Naive thymus-derived CD4-positive, alpha-beta T cell (primary cell): ENCODE measurements at places on chromosomes 7 and 10.

- no peak for DNase-seq
These were observed 311.9 kb upstream of the HGF start for GRCh38 chr7:82081644-82082224.

DNA sequence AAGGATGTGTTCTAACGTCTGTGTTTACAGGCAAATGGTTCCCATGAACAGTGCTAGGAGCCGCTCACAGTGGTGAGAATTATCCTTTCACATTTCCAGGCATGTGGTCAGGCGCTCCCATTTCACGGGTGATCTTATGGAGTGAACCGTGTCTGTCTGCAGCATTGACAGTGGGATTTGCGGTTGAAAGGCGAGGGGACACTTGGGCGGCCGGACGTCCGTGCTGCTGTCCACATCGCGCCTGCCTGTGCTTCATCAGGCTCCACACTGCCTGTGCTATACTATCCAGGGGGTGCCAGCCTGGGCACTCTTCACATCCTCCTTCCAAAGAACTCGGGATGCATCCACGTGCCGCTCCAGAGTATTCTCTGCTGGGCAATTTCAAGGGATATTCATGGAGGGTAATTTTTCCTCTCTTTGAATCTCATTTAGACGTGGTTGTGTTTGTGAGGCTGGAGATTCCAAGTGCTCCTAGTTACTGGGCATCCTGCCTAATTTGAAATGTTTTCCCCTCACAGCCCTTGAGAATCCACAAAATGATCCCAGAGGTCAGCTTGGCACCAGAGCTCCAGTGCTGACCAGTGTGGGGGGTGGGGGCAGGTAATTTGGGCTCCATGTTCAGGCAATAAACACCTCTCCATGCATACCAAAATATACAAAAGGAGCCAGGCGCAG is 61.9 kb upstream of the EBF3 start:
- no peak for DNase-seq

- DNase-seq: no peak
These were observed 11.1 kb upstream of the ACSL5 start for GRCh38 chr10:112362833-112363232.

DNA sequence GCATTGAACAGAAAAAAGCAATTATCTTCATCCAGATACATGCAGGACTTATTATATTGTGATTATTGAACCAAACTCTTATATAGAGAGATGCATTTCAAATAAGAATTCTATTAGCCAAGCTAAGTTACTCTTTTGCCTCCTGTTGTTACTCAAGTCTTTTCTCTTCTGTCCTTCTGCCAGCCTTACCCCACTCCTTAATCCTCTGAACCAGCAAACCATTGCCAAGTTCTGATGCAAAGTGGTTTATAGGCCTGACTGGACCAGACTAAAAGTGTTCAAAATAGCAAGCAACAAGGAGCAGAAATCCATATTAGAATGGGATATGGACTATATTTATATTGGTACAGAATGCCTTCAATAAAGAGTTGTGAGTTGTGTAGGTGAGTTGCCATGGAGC is 2.2 kb upstream of the SLC26A4 start:
- DNase-seq: no peak

DNA sequence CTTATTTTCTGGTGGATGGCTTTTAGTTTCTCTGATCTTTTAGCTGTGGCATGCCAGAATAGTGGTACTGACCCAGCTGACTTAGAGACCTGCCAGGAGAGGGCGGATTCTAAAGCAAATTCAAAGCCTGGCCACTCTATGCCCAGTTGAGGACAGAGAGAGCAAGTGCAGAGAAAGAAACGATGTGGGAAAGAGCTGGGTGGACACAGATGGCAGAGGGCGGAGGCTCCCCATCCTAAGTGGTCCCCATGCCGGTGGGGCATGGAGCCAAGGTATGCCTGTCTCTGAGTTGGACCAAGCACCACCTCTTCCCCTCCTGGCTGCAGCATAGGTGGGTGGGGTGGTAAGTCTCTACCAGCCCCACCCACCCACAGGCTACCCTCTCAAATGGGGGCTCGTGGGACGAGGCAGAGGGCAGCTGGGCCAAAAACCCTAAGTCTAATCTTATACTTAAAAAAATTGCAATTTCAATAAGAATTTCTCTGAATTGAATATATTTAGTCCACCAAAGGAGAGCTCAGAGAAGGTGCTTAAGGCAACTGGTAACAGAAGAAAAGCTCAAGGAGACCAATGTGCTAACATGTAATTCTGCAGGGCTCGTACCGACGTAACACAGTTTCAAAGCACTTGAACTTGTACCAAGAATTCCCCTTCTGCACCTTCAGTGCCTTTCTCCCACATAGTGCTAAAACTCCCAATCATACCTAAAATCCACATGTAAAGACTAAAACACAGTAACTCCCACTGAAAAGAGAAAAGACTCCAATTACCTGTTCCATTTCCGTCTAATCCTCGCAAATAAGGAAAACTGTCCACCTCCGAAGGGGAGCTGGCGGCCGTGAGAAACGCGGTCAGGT is 85.7 kb upstream of the NMT2 start:
- DNase-seq: peak; percentile 12

- no peak for DNase-seq
These were observed 231.5 kb upstream of the ZNF32 start for GRCh38 chr10:43880160-43880559.

GRCh38 chr7:96285579-96285978 is 36.3 kb downstream of the SLC25A13 start:
- peak; percentile 61 for DNase-seq

- no peak for DNase-seq
These were observed 42.1 kb upstream of the ANAPC16 start for GRCh38 chr10:72173619-72174296.

DNA sequence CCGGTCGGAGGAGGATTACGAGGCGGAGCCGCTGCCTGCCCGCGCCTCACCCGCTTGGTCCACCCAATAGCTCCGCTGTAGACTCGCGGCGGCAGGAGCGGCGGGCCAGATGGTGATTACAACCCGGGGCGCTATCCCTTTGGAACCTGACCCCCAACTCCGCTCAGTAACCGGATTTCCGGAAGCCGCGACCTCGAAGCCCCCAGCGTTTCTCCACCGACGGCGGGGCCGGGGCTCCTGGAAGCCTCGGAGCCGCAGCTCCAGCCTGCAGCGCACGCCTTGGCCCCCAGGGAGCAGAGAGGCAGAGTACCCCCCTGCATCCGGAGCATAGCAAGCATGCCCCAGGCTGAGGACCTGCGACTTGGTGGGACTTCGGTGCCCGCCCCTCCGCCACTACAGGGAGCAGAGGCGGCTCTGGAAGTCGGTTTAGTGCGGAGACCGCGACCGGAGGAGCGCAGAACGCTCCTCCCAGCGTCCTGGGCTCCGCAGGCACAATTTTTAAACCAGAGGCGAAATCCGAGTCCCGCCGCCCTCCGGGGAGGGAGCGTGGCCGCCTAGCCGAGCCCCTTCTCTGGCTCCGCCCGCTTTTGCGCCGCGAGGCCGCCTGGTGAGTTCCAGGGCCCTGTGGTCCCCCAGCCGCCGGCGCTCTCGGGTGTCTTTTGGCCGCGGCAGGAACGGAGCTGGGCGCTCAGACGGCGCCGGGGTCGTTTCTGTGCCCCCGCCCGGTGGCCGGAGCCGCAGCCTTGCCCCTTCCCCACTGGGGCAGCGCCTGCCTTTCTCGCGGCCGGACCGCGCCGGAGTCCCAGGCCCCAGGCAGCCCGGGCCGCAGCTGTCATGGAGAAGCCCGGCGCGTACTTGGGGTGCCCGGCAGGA is 28.2 kb upstream of the BMS1 start:
- DNase-seq: peak; percentile 25

DNA sequence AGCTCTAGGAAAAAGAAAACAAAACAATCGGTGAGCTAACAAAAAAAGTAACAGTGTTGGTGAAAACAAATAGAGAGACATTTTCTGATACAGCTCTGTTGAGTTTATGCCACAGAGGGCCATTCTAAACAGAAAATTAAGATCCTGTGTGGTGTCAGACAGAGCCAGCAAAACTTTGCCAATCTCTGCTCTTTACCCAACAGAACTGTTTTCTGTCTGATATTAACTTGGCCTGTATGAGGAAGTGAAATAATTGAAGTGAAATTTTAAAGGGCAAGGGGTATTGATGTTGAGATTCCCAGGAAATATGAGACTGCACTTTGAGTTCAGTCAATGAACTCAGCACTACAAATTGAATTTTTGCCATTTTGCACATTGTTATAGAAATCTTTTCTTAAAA is 101.0 kb downstream of the AOAH start:
- no peak for DNase-seq

DNA sequence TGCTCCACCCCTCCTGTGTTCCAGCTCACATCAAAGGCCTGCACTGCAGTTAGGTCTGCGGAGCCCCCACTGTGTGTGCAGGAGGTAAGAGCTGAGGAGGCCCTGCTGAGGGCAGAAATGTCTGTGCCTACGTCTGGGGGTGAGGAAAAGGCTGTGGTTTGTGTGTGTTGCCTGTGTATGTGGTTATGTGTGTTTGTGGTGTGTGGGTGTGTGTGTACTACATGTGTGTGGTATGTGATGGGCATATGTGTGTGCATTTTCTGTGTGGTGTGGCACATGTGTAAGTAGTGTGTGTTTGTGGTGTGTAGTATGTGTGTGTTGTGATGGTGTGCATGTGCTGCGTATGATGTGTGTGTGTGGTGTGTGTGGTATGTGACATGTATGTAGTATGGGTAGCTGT is 36.2 kb downstream of the ANXA8 start:
- no peak for DNase-seq

- no peak for DNase-seq
These were observed 84.2 kb upstream of the AGBL3 start for GRCh38 chr7:134902058-134902457.

GRCh38 chr10:131312478-131312836 is 936 bp upstream of the TCERG1L start:
- DNase-seq: no peak

DNA sequence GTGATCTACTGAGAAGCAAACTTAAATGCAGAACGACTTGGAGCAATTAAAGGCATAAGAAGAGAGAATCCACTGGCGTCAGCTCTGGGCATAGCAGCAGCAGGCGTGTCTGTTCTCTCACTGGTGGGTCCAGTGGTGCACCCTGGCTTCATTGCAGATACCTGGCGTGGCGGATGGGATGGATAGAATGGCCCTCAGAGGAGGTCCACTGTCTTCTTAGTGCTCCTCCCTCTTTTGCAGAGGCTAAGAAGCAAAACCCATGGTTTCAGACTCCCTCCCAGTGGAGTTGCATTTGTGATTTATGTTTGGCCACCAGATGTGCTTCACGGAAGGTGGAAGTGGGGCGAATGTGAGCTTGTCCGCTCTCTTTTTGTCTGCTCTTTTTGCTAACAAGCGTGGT is 28.4 kb upstream of the PRKAG2 start:
- no peak for DNase-seq

DNA sequence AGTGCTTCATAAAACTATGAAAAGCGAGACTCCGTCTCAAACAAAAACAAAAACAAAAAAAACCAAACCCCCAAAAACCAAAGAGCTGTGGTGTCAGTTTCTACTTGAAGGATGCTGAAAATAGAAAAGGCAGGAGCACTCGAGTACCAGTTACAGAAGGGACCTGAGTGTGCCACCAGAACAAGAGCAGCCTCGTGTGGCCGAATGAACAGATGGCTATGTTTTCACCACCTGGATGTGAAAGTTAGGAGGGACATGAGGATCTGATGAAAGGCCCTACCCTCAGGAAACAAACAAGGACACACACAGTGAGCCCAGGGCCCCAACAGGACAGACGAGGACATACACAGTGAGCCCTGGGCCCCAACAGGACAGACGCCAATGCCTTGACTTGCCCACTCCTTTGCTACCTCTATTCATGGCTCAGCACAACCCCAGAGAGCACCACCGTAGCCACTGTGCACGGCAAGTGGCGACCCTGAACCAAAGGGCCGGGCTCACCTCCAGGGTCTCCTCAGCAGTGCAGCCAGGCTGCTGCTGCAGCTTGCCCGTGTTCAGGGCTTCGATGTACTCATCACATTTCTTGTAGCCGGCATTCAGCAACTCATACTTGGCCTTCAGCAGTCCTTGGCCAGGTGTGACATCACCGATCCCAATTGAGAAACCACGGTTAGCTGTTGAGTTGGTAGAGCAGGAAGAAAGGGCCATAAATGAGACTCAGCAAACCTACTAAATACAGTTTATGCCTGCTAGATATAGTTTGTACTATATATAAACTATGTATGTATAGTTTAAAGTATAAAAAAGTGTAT is 24.9 kb downstream of the POLR3A start:
- no peak for DNase-seq

GRCh38 chr10:117552701-117553141 is 10.2 kb downstream of the EMX2 start:
- DNase-seq: no peak

GRCh38 chr10:62005281-62005680 is 103.8 kb downstream of the ARID5B start:
- DNase-seq: no peak

DNA sequence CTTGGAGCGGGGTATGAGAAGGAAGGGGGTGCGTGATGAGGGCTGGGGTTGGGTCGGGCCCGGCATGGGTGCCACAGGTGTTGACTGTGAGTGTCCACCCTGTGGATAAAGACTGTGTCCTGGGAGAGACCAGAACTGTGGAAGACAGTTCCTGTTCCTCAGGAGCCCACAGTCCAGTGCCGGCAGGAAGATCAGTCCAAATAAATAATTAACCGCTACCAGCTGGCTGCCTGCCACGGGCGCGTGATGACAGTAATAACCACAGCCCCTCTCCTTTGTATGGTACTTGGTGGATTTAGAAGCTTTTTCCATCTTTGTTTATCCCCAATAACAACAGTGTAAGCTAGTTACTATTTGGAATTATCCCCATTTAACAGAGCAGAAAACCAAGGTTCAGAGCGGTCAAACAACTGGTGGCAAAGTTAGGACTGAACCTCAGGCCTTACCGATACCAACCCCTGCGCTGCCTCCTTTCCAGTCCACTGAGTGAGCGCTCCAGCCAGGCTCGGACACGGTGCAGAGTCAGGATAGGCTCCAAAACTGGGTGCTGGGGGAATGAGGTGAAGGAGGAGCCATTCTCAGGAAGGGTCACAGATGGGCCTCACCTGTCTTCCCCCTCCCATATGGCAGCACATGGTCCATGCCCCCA is 5.1 kb downstream of the ZMIZ1 start:
- DNase-seq: no peak

DNA sequence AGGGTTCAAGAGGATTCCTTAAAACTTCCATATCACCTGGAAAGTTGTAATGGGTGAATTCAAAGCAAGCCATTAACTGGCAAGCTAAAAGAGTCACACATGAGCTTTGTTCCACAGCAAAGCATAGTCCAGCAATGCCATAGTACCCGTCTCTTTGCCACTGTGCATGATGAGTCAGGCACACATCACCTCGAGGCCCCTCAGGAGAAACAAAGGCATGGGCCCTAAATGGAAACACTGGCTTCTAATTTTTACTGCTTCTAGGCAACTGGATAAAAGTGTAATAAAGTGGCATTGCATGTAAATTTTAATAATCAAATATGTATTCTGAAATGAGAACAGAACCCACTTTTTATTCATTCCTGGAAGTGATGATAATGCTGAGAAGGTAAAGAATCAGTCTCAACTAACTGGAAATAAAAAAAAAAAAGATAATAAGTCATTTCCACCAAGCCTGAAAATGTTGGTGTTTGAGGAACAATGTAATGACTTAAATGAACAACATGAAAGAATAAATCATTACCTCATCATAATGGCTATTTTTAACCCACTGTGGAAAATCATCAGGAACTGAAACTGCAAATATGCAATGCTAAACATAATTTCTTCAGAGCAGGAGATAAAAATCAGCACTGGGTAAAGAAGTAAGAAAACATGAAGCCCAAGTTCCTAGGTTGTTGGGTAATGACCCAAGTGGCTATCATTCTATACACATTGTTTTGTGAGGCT is 104.9 kb downstream of the CDK6 start:
- DNase-seq: no peak

GRCh38 chr7:25985196-25985595 is 166.8 kb upstream of the NFE2L3 start:
- no peak for DNase-seq

- DNase-seq: no peak
These were observed 47.8 kb downstream of the BZW2 start for GRCh38 chr7:16693601-16694318.
